ENCODE measurements at places on chromosomes 1 and 21.

- no peaks in the 10 kb centered on the region for H3K4me1 ChIP-seq
- no peak overlapping the region for H3K27ac ChIP-seq
- H3K27me3 ChIP-seq, result no peaks in the 10 kb centered on the region
- no peak overlapping the region for H3K4me3 ChIP-seq
- DNase-seq, result peak; percentile 19
- H3K36me3 ChIP-seq, result peaks cover 6% of the 10 kb centered on the region
Observed at GRCh38 chr1:71054281-71054731, 6.7 kb upstream of the PTGER3 start.

- no peak overlapping the region for H3K4me3 ChIP-seq
- no peaks in the 10 kb centered on the region for H3K27me3 ChIP-seq
- DNase-seq, result no peak
- H3K4me1 ChIP-seq, result no peaks in the 10 kb centered on the region
- H3K27ac ChIP-seq, result no peak overlapping the region
- no peaks in the 10 kb centered on the region for H3K36me3 ChIP-seq
Observed at GRCh38 chr1:14648896-14649855, 50.7 kb downstream of the KAZN start.

- H3K4me1 ChIP-seq, result peaks cover 52% of the 10 kb centered on the region
- H3K27ac ChIP-seq, result no peak overlapping the region
- H3K36me3 ChIP-seq, result no peaks in the 10 kb centered on the region
Observed at GRCh38 chr1:3109355-3109754, 40.4 kb downstream of the PRDM16 start.

DNA sequence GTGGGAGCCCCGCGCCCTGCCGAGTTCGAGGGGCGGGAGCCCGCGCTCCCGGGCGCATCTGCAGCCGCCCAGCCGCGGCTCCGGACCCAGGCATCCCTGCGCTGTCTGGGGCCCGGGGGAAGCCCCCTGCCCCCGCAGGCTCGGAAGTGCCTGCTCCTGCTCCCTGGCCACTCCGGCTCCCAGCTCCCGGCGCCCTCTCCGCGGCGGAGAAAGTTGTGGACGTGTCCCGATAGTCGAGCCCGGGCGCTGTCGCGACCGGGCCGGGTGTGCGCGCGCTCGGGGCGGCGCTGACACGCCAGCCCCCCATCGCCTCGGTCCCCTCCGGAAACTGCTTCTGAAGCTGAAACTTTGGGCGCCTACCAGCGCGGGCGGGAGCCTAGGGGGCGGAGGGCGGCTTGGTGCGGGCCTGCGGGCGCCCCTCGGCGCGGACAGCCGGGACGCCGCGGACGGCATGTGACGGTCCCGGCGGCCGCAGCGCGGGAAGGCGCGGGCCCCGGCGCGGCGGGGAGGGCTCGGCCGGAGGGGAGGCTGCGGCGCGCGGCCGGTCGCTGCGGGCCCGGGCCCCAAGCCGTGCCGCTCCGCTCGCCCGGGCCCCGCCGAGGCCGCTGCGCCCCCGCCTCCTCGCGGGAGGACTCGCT, 515 bp downstream of the MAN1C1 start:
- H3K4me1 ChIP-seq, result peaks cover 24% of the 10 kb centered on the region
- H3K36me3 ChIP-seq, result no peaks in the 10 kb centered on the region
- H3K27me3 ChIP-seq, result no peaks in the 10 kb centered on the region
- peak overlapping the region; percentile 62 for H3K4me3 ChIP-seq

GRCh38 chr1:26772687-26773086, 15.1 kb upstream of the PIGV start:
- no peak for DNase-seq
- peaks cover 21% of the 10 kb centered on the region for H3K4me1 ChIP-seq
- H3K36me3 ChIP-seq, result peaks cover 43% of the 10 kb centered on the region
- H3K27me3 ChIP-seq, result no peaks in the 10 kb centered on the region

DNA sequence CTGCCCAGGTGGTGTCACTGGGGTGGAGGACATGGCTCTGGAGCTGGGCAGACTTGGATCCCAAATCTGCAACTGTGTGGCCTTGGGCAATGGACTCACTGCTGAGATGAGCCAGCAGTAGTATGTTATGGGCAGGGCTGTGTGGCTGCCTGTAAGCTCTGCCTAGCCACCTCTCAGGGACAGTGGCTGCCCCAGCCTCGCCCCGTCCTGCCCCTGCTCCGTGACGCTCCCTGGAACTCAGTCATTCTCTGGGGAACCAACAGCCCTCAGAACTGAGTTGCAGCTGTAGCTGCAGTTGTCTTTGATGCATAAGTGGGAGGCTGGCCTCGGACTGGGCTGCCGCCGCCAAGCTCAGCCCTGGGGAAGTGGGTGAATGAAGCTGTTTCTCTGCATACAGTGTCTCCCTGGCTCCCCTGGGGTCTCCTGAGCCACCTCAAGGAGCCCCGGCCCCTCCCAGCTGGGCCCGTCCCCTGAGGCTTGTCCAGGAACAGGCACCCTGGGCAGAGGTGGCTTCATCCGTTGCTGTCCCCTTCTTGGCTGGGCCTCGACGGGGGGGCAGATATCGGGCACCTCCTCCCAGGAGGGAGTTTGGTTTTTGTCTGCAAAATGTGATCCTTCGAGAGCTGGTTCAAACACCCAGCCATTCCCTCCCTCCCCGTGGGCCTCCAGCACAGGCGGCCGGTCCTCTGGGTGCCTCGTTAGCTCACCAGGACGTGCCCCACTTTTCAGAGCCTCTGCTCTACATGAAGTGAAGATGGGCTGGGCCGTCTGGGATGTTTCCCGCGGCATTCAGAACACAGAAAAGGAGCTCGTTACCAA, 26.2 kb upstream of the PLCH2 start:
- H3K27me3 ChIP-seq, result no peaks in the 10 kb centered on the region
- no peaks in the 10 kb centered on the region for H3K36me3 ChIP-seq
- DNase-seq, result no peak
- H3K4me1 ChIP-seq, result no peaks in the 10 kb centered on the region
- no peak overlapping the region for H3K27ac ChIP-seq

DNA sequence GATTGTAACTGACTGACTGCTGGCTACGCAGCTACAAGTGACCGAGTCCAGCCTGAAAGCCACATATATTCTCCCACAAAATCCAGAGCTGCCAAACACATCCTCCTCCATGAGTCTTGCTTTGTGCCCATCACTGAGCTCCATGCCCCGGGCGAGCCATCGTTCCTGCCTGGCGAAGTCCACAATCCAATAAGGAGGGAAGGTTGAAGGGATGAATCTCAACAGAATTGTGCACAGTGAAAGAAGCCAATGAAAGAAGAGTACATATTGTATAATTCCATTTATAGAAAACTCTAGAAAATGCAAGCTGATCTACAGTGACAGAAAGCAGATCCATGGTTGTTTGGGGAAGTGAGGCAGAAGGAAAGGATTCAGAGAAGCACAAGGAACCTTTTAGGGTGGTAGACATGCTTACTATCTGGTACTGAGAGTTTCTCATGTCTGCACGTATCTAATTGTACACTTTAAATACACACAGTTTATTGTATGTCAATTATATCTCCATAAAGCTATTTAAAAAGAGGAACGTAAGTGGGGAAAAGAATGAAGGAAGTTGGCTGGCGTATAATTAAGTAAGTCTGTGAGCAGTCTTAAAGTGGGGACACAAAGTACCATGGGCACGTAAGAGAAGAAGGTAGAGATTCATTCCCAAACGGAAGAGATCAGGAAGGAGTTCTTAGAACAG, 115.9 kb upstream of the JUN start:
- DNase-seq, result no peak
- no peak overlapping the region for H3K4me3 ChIP-seq
- H3K27me3 ChIP-seq, result no peaks in the 10 kb centered on the region
- H3K36me3 ChIP-seq, result no peaks in the 10 kb centered on the region

- H3K4me3 ChIP-seq, result no peak overlapping the region
- H3K27ac ChIP-seq, result no peak overlapping the region
- no peaks in the 10 kb centered on the region for H3K36me3 ChIP-seq
- H3K4me1 ChIP-seq, result no peaks in the 10 kb centered on the region
- no peaks in the 10 kb centered on the region for H3K27me3 ChIP-seq
- DNase-seq, result no peak
Observed at GRCh38 chr21:27077501-27077900, 110.6 kb upstream of the ADAMTS5 start.

DNA sequence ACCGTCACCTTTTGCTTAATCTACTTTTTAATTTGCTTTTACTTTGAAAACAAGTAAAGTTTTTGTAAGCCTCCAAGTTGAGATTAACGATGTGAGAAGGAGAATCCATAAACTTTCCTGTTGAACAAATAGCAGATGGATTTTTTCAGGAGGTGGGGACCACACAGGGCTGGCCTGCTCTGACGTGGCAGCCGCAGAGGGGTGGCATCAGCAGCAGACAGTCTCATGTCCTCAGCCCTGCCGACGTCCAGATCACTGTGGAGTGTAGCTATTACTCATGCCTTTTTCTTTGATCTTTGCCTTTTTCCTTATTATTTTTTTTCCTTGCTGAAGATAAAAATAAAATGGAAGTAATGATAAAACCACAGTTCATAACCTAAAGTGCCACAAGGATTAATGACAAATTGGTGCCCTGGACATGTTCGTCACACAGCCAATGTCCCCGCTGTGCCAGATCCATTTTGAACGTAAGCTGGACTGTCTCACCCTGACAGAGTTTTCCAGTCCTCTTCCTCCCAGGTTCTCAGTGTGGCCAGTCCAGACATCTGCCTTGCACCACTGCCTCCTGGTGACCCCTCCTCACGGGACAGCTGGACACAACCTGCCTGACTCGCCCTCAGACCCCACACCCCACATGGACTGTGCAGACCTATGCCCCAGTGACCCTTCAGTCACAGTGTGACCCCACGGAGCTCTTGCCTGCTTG, 15.4 kb upstream of the ZBTB21 start:
- no peak overlapping the region for H3K27ac ChIP-seq
- H3K36me3 ChIP-seq, result no peaks in the 10 kb centered on the region
- no peak for DNase-seq
- H3K27me3 ChIP-seq, result no peaks in the 10 kb centered on the region

DNA sequence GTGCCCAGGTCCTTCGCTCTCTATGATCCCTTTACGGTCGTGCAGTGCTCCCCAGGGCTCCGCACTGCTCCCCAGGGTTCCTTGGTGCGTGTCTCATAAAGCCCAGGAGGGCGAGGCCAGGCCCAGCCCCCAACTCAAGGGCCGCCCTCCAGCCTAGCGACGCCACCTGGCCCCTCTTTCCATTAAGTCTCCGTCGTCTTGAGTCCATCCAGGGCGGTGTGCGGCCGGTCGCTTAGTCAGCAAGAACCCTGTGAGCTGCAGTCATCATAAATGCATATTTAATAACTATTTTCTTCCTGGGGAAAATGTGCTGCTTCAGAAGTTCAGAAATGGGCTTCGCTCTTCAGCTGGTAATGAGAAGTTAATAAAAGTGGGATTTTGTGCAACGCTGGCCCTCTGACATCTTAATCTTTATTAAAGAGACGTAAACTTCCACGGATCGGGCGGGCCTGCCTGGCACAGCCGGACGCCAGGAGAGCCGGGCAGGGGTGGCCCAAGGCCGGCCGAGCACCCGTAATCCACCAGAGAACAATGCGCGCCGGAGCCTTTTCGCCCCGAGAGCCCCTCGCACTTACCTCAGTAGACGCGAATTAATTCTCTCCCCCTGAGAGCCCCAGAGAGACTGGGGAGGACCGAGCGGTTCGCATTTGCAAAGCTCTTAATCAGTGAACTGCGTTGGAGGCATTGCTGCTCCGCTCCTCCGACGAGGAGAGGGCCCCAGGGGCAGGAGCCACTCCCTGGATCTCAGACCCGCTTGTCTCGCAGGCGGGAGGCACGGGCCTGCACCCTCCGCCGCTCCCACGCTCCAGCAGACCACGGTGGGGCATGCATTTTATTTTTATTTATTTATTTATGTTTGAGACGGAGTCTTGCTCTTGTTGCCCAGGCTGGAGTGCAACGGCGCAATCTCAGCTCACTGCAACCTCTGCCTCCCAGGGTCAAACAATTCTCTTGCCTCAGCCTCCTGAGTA, 188.3 kb upstream of the ARHGEF16 start:
- H3K4me1 ChIP-seq, result peaks cover 4% of the 10 kb centered on the region
- H3K27me3 ChIP-seq, result no peaks in the 10 kb centered on the region
- no peaks in the 10 kb centered on the region for H3K36me3 ChIP-seq
- H3K4me3 ChIP-seq, result no peak overlapping the region

DNA sequence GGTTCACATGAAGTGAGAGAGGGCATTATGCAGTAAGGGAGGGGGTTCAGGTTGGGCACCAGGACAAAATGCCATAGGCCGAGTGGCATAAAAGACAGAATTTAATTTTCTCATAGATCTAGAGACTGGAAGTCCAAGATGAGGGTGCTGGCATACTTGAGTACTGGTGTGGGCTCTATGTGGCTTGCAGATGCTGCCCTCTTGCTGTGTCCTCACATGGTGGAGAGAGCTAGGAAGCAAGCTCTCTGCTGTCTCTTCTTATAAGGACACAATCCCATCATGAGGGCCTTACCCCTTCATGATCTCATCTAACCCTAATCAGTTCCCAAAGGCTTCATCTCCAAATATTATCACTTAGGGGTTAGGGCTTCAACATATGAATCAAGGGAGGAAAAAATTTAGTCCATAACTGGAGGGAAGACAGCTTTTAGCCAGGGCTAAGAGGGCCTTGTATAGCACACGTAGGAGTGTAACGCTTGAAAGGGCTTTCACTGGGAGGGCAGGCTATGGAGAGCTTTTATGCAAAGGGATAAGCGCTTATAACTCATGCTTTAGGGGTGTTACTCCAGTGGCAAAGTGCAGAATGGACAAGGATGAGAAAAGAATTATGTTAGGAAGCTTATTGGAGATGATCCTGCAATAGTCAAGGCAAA, 64.5 kb downstream of the PLPPR5 start:
- DNase-seq, result no peak
- no peaks in the 10 kb centered on the region for H3K27me3 ChIP-seq
- no peak overlapping the region for H3K4me3 ChIP-seq
- H3K27ac ChIP-seq, result no peak overlapping the region
- no peaks in the 10 kb centered on the region for H3K4me1 ChIP-seq
- no peaks in the 10 kb centered on the region for H3K36me3 ChIP-seq

DNA sequence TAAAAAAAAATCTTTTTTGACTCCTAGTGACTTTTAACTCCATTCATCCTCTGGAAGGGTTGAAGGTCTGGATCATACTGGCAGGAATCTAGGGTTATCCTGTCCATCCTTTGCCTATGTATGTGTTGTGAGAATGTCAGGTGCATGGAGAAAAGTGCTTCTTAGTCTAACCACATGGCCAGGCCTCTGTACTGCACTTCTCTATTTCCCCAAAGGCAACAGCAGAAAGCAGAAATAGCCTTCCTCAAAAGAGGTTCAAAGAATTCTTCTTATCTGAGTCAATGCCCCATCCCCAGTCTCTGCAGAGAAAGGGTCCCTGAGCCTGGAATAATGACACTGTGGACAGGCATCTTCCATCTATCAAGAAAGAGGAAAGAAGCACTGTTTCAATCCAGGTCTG, 85.7 kb upstream of the CD34 start:
- no peaks in the 10 kb centered on the region for H3K27me3 ChIP-seq
- DNase-seq, result no peak
- H3K4me3 ChIP-seq, result no peak overlapping the region
- peaks cover 4% of the 10 kb centered on the region for H3K4me1 ChIP-seq

All from body of pancreas (tissue), 4 donors.